MCF 10A (cell line): ENCODE measurements at places on chromosomes 3 and 15.
A peak's percentile ranks its signal among the peaks of the same experiment; 100 is the strongest.

GRCh38 chr3:141998669-141999290 is 122.3 kb downstream of the ATP1B3 start:
- DNase-seq = peak; percentile 23

DNA sequence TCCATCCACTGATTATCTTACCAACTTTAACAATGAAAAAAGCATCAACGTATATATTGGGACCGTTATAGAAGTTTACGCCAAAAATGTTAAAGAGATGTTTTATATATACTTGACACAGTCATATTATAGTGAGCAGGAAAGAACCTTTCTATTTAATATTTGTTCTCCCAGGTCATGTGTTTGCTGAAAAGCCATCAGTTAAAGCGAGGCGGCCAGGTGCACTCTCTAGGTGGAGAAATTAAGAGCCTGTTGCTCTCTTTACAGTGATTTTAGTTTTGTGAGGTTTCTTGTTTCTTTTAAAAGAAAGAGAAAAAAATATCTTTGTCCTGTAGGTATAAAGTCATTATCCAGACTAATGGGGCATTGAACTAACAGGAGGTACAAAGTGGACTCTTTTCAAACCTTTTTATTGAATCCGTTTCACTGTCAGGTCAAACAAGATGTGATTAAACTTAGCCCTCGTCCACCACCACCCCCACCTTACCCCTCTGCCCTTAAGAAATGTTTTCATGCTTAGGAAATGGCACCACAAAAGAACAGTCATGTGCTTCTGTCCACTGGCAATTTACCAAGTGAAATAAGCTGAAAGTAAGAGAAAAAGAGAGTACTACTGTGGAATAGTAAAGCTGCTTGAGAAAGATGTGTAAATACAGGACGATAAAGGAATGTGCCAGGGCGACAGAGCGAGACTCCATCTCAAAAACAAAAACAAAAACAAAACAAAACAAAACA is 279.9 kb downstream of the PTPRG start:
- DNase-seq = peak; percentile 65

DNA sequence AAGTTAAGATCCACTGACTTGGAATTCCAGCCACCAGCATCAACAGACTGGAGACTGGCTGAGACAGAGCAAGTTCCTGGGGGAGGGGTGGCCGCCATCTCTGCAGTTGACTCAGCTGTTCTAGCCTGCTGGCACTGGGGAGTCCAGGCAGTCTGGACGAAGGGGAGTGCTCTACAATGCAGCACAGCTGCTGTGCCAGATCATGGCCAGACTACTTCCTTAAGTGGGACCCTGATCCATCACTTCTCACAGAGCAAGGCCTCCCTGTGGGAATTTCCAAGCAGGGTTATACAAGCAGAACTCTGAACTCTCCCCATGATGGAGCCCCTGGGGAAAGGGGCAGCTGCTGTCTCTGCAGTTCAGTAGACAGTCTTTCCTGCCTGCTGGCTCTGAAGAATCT is 35.2 kb downstream of the PYGO1 start:
- no peak for DNase-seq

DNA sequence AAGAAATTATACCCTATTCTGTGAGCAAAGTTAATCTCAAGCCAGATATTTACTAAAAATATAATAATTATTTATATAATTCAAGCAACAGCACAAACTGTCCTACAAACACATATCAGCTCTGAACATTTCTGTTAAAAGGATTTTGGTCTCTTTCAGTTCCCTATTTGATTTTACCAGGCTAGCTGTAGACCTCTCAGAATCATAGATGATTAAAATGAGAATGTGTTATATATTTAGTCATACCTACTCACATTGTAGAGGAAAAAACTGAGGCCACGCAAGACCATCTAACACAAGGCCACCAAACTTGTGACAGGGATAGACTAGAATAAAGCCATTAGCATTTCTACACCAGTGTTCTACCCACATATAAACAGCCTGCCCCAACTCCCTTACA is 28.5 kb downstream of the ACKR4 start:
- DNase-seq = no peak

DNA sequence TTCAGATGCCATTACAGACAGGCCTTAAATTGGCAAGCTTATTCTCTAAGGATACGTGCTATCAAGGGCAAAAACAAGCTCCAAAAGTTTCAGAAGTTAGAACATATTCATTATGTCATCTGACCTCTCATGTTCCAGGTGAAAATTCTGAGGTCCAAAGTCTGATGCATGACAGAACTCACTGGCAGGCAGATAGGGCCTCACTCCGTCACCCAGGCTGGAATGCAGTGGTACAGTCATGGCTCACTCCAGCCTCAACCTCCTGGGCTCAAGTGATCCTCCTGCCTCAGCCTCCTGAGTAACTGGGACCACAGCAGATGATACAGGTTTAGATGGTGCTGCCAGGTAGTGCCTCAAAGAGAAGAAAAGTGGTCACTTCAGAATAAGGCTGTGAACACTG is 15.5 kb downstream of the MRPS25 start:
- DNase-seq = no peak

GRCh38 chr15:80785335-80785734 is 6.2 kb downstream of the CEMIP start:
- no peak for DNase-seq

- DNase-seq = peak; percentile 66
Observed at GRCh38 chr3:170815340-170815739, 54.7 kb downstream of the RPL22L1 start.

DNA sequence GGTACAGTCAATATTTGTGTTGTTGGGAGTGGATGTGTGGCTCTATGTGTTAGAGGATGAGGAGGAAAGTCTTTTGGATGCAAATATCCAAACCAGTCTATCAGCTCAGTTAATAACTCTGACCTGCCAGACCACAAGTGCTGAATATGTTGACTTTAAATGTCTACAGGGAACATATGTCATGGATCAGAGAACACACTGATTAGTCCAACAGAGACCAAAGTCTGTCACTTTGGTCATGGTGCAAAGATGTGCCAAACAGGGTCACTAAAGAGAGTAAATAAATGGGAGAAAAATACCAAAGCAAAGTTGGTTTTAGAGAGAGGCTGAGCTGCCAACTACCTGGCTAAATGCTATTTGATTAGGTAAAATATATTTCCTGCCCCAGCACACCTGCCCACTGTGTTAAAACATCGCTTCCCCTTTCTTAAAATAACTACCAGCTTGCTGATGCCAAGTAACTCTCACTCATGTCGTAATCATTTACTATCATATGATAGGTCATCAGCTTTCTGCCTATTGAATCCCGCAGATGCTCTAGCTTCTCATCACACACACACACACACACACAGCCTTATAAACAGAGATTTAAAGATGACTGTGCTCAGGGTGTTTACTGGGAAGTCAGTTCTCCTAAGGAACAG is 173.3 kb downstream of the PDZRN3 start:
- DNase-seq = no peak

GRCh38 chr3:33773637-33774036 is 24.8 kb upstream of the PDCD6IP start:
- DNase-seq = no peak

- DNase-seq = peak; percentile 43
Observed at GRCh38 chr15:33729653-33730052, 238.6 kb upstream of the CHRM5 start.

- DNase-seq = no peak
Observed at GRCh38 chr3:131110087-131110486, 83.4 kb downstream of the NEK11 start.

DNA sequence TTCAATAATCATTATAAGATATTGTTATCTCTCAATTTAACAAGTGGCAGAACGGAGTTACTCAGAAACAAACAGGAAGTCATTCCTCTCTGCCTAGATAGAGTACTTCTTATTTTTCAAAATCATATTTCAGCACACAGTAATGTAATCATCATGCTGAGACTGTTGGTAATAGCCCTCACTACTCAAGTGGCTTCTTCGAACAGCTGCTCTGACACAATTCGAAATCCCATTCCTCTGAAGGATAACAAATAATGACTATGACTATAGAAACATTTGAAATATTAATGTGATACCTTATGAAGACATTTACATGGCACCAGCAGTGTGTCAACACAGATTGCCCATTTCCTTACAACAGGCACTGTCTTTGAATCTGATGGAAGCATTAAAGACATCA is 1249.8 kb downstream of the NSUN3 start:
- DNase-seq = no peak

GRCh38 chr15:72758182-72758581 is 25.4 kb downstream of the ADPGK start:
- DNase-seq = peak; percentile 2

DNA sequence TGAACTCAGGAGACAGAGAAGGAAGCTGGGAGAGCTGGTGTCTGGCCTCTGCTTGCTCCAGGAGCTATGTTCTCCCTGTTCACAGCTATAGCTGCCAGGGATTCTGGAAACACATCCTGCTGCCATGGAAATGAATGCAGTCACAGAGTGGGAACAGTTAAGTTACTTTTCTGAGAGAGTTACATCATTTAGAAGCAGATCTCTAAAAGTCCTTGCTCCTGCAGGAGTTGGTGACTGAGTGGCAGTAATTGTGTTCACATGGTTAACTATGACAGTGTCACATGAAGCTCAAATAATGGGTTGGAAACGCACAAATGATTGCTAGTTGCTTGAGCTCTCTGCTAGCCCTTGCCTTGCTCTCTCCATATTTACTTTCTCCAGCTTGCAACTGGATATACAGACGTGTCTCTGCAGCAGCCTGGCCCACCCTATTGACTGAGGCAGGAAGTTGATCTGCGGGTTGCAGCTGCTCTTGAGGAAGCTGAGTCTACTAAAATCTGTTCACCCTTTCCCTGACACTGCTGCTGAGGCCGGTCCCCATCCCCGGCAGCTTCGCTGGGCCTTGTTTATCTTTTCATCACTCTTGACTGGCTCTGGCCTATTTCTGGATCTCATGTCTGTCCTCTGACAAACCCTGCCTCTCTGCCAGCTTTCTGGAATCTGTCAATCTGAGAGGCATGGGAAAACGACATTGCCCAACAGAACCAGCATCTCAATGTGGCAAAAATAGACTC is 16.7 kb upstream of the ISLR start:
- no peak for DNase-seq

DNA sequence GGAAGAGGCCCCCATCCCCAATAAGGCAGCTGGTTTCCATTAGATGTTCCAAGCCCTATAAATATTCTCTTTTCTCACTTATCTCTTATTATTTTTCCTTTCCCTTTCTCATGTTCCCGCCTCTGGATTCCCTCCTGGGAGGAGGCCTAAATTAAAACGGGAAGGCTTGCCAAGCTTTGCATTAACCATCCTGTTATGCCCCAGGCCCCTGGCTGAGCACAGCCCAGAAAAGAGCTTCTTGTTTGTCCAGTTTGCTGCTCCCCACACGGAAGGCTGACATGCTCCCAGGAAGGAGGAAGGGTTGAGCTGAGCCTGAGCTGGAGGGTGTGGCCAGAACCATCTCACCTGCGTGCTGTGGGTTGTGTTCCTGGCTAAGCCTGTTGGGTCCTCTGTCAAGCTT is 63.1 kb upstream of the BOC start:
- no peak for DNase-seq
